ENCODE measurements at places on chromosomes 4 and X.

- DNase-seq = peak; percentile 92
These were observed 952.9 kb downstream of the FAT4 start for GRCh38 chr4:126267689-126268088.

DNA sequence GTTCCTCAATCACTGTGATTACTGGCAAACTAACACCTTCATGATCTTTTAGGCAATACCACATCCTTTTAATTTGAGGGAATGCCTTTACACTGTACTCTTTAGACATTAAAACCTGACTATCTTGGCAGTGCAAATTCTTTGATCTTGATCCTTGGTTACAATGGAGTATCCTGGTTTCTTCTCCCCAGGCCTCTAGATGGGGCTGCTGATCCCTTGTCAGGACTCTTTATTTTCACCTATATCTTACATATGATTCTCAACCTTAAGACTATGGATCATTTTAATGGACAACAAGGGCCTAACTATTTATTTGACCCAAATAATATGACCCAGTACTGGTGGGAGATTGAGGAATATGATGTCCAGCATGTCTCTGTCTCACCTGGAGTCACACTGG is 1005.5 kb upstream of the INTU start:
- peak; percentile 35 for DNase-seq

- DNase-seq = peak; percentile 4
These were observed 5.4 kb upstream of the ADGRG2 start for GRCh38 chrX:19127649-19128168.

DNA sequence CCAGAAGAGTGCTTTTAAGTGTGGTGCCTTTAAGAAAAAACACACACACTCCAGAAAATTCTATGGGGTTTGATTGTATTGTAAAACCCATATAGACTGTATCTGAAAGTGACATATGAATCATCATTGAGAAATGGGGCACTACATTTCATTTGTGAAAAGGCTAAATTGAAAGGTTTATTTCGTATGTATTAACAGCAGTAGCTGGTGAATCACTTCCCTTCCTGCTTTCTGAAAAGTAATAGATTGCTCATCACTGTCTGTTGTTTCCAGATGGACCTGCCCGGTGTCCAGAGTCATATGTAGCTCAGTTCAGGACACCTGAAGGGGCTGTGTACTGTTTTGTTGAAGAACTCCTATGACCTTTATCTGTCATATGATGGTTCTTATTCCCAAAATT is 28.1 kb upstream of the HPRT1 start:
- peak; percentile 65 for DNase-seq

DNA sequence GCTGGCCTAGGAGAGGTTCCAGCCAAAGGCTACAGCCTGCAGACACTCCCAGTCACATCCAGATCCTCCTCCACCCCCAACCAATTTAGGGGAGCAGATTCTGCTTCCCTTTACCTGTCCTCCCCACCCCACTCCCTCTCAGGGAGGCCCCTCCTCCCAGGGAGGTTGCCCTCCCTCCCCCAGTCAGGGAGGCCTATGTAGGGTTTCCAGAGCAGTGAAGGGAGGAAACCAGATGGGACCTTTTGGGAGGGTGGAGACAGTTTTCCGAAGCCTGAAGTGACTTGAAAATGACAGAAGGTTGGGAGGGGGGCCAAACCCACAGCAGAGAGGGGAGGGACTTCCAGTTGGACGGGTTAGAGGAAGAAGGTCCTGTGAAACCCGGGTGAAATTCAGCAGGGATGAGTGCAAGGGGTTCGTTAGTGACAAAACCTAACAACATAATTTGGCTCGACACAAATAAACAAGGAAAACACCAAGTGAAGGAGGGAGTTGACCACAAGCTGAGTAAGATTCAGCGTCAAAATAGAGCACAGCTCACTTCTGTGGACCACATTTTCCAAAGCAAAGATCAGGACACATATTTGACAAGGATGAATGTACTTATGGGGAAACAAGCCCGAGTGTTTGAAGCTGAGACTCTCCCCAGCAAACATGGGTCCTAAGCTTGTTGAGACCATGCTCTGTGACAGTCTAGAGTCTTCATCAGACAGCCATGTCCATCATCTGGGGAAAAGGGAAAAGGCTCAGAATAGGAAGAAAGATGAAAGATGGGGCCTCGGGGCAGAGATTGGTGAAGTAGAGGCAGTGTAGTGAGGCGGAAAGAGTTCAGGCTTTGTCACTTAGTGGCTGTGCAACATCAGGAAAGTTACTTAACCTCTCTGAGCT is 46.4 kb downstream of the PRPS1 start:
- DNase-seq = no peak

GRCh38 chr4:48470570-48470969 is 12.6 kb upstream of the SLC10A4 start:
- DNase-seq = peak; percentile 13

GRCh38 chr4:186726426-186727168 is 2.9 kb upstream of the FAT1 start:
- DNase-seq = peak; percentile 81

GRCh38 chr4:86890790-86891189 is 1.4 kb downstream of the C4orf36 start:
- DNase-seq = no peak

DNA sequence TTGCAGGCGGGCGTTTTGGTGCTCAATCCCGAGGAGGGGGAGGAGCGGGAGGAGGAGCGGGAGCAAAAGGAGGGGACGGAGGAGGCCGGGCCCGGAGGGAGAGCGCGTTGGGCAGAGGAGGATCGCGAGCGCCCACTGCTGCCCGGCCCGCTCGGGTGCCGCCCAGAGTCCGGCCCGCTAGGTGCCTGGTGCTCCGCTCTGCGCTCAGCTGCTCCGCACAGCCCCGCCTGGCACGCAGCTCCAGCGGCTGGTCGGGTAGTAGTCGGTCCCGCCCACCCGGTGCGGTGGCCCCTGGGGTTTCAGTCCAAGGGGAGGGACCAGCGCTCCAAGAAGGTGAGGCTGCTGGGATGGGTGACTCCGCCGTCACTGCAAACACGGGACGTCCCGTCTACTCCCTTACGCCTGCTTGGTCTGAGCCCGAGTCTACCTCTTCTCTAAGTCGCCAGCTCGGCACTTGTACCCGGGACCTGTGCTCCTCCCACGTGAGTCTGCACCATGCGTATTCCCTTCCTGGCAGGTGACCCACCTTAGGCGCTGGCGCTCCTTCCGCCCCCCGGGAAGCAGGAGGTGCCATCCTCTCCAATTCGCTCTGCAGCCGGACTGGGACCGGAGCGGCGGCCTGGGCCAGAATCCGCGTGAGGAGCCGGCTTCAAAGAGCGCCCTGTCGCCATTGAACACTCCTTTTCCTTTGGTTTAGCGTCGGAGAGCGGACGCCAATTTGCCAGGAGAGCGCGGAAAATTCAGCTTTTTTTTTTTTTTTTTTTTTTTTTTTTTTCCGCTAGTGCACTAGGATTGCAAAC is 405 bp upstream of the HS3ST1 start:
- DNase-seq = peak; percentile 40

GRCh38 chrX:133287860-133288259 is 69.7 kb upstream of the TFDP3 start:
- no peak for DNase-seq

DNA sequence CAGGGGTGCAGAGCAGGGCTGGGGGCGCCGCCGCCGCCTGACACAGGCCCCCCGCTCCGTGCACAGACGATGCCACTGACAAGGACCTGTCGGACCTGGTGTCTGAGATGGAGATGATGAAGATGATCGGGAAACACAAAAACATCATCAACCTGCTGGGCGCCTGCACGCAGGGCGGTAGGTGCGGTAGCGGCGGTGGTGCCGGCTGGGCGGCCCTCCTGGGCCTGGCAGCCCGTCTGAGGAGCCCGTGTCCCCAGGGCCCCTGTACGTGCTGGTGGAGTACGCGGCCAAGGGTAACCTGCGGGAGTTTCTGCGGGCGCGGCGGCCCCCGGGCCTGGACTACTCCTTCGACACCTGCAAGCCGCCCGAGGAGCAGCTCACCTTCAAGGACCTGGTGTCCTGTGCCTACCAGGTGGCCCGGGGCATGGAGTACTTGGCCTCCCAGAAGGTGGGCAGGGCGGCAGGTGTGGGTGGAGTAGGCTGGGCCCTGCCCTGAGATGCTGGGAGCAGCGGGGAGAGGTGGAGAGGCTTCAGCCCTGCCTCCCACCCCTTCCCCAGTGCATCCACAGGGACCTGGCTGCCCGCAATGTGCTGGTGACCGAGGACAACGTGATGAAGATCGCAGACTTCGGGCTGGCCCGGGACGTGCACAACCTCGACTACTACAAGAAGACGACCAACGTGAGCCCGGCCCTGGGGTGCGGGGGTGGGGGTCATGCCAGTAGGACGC is 12.6 kb downstream of the FGFR3 start:
- no peak for DNase-seq

DNA sequence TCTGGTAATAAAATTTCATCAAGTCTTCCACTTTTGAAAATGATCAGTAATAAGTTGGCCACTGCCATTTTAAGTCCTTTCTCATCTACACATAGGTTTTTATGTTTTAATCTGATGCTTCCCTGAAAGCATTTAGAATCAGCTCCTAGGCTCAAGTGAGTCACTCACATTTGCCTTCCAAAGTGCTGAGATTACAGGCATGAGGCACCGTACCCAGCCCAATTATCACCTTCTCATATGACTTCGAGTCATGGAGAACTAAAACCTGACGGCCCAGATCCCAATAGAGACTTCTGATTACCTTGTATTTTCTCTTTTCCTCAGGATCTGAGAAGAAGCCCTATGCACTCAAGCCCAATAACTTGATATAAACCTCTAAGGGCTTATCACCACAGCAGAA is 140.8 kb downstream of the OPHN1 start:
- peak; percentile 21 for DNase-seq

- DNase-seq = no peak
These were observed 48.9 kb downstream of the RGS12 start for GRCh38 chr4:3341760-3342159.

DNA sequence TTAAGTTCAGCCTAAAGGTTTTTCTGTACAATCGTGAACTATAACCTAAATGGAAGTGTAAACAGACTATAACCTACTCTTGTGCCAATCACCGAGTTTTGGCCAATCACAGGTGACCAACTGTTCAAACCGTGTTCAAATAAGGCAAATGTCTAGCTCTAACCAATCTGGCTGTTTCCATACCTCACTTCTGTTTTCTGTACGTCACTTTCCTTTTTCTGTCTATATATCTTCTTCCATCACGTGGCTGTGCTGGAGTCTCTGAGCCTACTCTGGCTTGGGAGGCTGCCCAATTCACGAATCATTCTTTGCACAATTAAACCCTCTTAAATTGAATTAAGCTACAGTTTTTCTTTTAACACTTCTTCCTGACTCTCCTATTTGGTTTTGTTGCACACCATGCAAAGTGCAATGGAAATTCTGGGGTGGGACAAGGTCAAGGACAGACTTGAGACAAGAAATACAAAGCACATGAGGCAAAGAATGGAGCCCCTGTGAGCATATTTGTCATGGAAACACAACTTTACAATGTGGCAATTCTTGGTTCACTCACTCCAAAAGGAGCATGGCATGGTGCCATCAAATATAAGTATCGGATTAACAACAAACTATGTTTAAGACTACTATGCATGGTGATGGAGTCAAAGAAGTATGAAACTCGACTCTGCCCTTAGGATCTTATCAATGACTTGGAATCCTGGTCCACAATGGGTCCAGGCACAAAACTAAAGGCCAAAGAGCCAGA is 115.7 kb upstream of the FAM9B start:
- DNase-seq = peak; percentile 54

DNA sequence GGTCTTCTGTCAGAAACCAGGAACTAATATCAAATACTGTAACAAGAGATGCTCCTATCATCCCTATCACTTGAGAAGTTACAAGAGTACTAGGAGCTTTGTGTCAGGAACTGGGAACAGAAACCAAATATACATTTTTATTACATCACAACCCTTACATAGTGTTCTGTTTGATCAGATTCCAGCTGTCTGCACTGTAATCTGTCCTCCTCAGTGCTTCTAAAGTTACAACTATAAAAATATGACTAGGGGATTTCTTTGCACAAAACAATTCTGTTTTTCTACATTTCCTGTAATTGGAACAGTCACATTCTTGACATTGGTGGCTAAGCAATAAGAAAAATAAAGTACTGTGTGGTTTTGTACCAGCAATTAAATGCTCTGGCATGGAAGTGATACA is 686.0 kb downstream of the PDHA2 start:
- DNase-seq = no peak

- DNase-seq = no peak
These were observed 289.2 kb downstream of the FBXW7 start for GRCh38 chr4:152246659-152247058.

GRCh38 chrX:133594156-133594555 is 178.9 kb upstream of the GPC4 start:
- no peak for DNase-seq

DNA sequence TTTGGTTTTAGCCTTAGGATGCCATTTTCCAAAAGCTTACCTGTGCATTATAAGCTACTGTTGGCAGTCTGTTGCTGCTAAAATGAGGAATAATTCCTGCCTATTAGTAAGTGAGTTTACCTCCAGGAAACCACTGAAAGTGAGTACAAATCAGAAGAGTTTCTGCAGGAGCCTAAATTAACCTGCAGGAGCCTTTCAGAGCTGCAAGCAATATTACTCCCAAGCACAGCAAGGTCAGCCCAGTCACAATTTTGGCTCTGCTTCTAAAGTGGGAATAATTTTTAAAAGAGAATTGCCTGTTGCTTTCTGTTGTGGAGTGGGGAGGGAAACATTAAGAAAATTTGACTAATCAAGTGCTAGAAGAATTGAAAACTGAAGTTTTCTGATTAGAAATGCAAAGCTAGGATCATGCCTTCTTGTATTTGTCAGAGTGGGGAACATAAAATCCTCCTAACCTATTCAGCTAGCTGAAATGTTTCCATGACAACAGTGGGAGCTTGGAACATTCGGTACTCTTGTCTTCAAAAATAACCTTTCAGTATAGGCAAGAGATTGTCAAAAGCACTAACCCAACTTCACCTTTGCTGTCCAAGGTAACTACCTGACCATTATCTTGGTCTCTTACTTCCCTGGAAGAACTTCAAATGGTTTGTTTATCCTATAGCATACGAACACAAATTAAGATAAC is 193.2 kb downstream of the COMMD8 start:
- DNase-seq = no peak

- DNase-seq = peak; percentile 50
These were observed 513.8 kb upstream of the FAM241A start for GRCh38 chr4:111631215-111631999.

DNA sequence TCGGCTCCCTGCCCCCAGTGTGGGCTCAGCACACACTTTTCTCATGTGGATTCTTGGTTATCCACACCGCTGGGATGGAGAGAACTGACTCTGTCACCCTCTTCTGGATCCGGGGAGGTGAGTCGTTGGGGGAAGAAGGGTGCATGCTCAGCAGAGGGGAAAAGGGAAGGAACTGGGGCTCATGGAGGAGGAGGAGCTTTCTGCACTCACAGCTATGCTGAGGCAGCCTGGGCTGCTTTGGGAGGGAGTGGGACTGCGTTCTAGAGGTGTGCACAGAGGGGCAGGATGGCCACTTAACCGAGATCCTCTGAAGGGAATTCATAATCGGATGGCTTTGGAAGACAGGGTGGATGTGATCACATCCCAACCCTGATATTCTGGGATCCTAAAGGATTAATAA is 51.6 kb downstream of the RTL5 start:
- no peak for DNase-seq

Data from fibroblast of skin of abdomen (primary cell).